ENCODE measurements at places on chromosomes 7 and 10. TPM values are rescaled to one million over a fixed set of nuclear protein-coding genes. Genes with fewer than 3 reads are reported as not detected.

- peaks cover 3% of the 10 kb centered on the region for H3K27me3 ChIP-seq
- no peak overlapping the region for H3K27ac ChIP-seq
- DNase-seq = no peak
- no peaks in the 10 kb centered on the region for H3K36me3 ChIP-seq
- H3K4me3 ChIP-seq = no peak overlapping the region
Observed at GRCh38 chr10:85900487-85900886, 466.1 kb downstream of the GRID1 start.

DNA sequence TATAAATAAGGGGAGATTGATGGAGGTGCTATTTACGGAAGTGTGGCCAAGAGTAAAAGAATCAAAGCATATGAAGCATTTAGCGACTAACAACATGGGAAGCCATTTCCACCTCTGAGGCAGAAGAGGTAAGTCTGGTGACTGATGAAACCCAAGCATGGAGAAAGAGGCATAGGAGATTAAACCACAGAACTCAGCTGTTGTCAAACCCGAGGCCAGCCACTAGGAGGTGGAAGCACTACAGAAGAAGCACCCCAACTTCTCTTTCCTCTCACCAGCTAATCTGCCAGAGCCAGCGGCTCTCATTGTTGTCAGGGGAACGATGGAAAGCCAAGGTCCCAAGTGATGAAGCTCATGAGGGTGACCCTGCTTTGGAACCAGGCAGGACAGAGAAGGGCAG lies 19.6 kb upstream of the CNTNAP2 start:
- DNase-seq = no peak
- H3K4me1 ChIP-seq = no peaks in the 10 kb centered on the region
- H3K36me3 ChIP-seq = no peaks in the 10 kb centered on the region
- no peak overlapping the region for H3K4me3 ChIP-seq

DNA sequence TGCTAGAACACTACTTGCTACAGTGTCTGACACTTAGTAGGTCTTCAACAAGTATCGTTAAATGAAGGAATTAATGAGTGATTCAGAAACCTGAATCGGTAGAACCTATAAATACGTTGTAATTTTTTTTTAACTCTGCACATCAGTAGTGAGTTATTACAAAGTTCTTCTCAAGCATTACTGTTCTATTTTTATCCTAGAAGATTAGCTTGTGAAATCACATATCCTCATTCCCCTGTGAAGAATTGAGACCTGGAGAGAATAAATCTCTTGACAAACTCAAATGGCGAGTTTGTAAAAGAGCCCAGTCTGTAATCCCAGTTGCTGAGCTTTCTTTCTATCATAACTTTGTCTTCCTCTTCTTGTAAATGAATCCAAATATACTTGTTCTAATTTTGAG lies 34.7 kb downstream of the HYAL4 start:
- no peaks in the 10 kb centered on the region for H3K36me3 ChIP-seq
- no peaks in the 10 kb centered on the region for H3K27me3 ChIP-seq
- H3K4me1 ChIP-seq = no peaks in the 10 kb centered on the region
- H3K27ac ChIP-seq = peak overlapping the region; percentile 32

- no peaks in the 10 kb centered on the region for H3K36me3 ChIP-seq
- H3K27ac ChIP-seq = no peak overlapping the region
- no peak for DNase-seq
- H3K4me1 ChIP-seq = no peaks in the 10 kb centered on the region
- H3K27me3 ChIP-seq = no peaks in the 10 kb centered on the region
Observed at GRCh38 chr10:57898231-57898630, 369.5 kb downstream of the IPMK start.

- peaks cover 11% of the 10 kb centered on the region for H3K4me1 ChIP-seq
- H3K4me3 ChIP-seq = no peak overlapping the region
- H3K27ac ChIP-seq = no peak overlapping the region
- H3K27me3 ChIP-seq = peaks cover 63% of the 10 kb centered on the region
- no peaks in the 10 kb centered on the region for H3K36me3 ChIP-seq
Observed at GRCh38 chr7:43108255-43109011, 4.0 kb upstream of the HECW1 start.

DNA sequence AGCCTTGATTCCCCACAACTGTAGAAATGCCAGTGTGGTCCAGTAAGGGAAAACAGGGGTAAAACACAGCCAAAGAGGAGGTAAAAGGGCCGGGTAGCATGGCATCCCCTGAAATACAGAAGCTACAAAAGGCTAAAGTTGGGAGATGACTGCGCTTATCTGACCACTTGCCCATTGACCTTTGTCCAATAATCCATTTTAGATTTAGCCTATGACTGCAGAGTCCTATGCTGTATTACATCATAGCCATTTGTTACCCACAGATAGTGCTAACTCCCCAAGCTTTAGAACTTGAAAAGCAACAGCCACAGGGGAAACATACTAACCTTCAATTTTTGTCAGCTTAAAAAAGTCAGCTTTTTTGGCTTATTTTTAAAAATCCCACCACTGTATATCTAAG lies 26.2 kb downstream of the MTPN start:
- H3K36me3 ChIP-seq = no peaks in the 10 kb centered on the region
- DNase-seq = no peak
- no peak overlapping the region for H3K4me3 ChIP-seq
- H3K27me3 ChIP-seq = no peaks in the 10 kb centered on the region
- no peak overlapping the region for H3K27ac ChIP-seq
- H3K4me1 ChIP-seq = peaks cover 37% of the 10 kb centered on the region

- no peak overlapping the region for H3K27ac ChIP-seq
- H3K36me3 ChIP-seq = peaks cover 23% of the 10 kb centered on the region
- H3K4me1 ChIP-seq = no peaks in the 10 kb centered on the region
- H3K4me3 ChIP-seq = no peak overlapping the region
Observed at GRCh38 chr10:34360984-34361383, 454.1 kb downstream of the PARD3 start.

DNA sequence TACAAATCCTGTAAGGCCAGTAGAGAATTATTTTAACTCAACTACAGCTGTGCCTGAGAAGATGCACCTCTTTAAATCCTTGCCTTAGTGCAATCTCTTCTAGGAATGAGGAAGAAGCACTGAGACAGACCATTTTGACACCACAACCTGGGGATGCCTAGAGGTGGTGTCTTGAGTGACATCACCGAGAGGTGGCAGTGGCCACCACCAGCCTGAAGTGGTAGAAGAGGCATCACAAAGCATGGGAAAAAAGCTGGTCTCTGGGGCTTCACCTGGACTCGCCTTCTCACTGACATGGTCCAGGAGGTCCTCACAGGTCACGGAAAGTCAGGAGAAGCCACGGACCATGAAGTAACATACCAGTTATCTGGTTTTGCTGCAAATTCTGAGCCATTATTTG lies 99.2 kb upstream of the PDLIM1 start:
- H3K27ac ChIP-seq = peak overlapping the region; percentile 44
- peaks cover 73% of the 10 kb centered on the region for H3K36me3 ChIP-seq
- no peak for DNase-seq
- H3K4me3 ChIP-seq = no peak overlapping the region
- H3K4me1 ChIP-seq = peaks cover 46% of the 10 kb centered on the region

Gene OSBPL3
- total RNA-seq = 3.2 TPM

Gene NUPR2
- total RNA-seq = not detected

Gene FKBP6
- total RNA-seq = not detected

Gene KIF5B
- 163 TPM for total RNA-seq

Gene CD36
- 1,156 TPM for total RNA-seq

Gene NEUROG3
- total RNA-seq = 0.19 TPM
